ENCODE measurements at places on chromosomes 5 and 9.

DNA sequence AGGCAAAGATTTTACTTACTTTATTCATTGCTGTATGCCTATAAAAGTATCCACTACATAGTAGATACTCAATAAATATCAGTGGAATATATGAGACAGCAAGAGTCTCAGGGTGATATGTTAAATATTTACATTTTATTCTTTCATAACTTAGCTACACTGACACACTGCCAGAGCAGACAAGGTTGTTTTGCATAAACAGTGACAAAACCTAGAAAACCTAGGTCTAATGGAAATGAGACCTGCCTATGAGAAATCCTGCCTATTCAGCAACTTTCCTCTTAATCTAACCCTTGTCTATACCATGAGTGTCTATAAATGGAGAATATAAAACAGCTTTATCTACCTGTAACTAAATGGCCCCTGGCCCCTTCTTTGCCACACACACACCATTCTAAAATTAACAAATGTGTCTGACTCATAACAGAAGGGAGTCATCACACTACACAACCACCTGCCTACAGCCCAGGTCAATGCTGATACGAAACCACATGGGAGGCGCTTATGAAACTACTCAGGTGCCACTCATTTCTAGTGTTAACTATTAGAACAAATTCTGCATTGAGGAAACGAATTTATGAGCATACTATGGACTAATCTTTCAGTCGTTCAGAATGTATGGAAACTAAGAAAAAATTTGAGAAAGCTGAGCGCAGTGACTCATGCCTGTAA, 60.3 kb downstream of the UBAP2 start:
- DNase-seq, result no peak

- no peak for DNase-seq
Observed at GRCh38 chr9:68998385-68998784, 15.5 kb downstream of the PRKACG start.

DNA sequence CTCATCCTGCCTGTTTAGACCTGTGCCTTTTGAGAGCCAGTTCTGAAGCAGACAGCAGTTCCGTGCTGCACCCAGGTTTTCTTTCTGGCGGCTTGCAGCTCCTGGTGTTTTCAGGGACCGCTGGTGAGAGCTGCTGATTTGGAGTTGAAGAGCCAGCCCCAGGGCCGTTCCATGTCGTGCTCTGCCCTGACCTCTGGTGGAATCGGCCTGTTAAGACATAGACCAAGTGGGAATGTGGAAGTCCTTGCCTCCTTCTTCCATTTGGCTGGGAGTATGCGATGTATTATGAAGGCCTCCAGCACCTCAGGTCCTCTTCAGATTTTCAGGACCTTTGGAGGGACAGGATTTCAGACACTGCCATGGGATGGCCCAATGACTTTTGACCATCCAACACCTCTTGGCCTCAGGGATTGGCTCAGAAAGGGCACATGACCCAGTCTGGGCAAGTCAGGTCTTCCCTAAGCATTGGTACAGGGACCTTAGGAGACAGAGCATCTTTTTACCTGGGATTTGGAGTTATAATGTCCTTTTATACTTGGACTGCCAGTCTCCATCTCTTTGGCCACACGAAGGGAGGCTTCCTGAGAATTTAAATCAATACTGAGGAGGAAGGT, 136.1 kb upstream of the CLINT1 start:
- peak; percentile 69 for DNase-seq

- DNase-seq, result no peak
Observed at GRCh38 chr5:165607026-165607425, 2101.6 kb downstream of the MAT2B start.

DNA sequence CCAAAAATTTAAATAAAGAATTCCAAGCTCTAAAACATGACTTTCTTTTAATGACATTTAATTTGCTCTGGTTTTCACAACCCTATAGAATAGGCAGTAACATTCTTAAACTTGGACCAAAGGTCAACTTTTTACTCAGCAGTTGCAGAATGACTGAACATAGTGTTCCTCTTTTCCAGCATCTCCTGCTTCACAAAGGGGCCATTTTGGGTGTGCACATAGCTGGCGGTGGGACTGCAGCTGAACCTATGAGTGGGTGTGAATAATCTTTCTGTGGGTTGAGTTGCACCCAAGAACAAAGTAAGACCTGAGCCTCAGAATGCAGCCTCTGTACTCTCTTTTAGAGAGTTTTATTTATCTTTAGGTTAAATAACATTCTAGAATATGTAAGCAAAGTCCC, 96.9 kb upstream of the HAPLN1 start:
- DNase-seq, result no peak

DNA sequence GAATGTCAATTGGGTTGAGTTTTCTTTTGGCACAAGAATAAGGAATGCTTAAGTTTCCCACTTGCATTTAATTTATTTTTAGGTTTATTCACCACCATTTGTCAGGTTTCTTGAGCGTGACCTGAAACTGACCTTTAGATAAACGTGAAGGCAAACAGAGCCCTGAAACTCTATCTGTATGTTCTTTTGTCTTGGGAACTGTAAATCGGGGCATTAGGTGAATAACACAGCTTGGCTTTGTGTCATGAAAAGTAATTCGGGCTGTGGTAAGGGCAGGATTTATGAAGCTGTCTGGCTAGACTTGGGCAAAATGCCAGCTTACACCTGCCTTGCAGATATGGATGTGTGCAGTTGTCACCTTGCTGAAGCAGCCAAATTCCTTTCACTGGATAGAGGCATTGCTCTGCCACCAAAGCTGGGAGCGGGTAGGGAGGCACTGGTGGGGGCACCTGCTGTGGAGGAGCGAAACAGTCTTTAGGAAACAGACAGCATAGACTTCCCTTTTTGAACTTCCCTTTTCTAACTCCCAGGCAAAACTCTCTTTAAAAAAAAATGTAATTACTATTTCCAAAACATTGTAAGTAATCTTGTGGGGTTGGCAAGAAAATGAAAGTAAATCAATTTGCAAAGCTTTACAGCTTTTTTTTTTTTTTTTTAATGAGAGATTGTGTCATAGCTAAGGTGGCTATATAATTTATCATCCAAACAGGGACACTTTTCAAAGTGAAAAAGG, 545.2 kb downstream of the CSNK1G3 start:
- peak; percentile 45 for DNase-seq

DNA sequence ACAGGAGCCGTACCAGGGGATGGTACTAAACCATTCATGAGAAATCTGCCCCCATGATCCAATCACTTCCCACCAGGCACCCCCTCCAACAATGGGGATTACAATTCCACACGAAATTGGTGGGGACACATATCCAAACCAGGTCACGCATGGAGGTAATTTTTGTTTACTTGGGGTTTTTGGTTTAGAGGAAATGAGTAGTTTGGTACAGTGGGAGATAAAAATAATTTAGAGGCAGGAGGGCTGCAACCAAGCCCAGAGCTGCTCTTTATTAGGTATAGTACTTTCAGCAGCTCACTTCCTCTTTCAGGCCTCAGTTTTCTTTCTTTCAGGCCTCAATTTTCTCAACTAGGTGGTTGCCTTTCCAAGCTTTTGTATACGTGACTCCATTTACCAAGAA, 23.2 kb downstream of the PRUNE2 start:
- no peak for DNase-seq

DNA sequence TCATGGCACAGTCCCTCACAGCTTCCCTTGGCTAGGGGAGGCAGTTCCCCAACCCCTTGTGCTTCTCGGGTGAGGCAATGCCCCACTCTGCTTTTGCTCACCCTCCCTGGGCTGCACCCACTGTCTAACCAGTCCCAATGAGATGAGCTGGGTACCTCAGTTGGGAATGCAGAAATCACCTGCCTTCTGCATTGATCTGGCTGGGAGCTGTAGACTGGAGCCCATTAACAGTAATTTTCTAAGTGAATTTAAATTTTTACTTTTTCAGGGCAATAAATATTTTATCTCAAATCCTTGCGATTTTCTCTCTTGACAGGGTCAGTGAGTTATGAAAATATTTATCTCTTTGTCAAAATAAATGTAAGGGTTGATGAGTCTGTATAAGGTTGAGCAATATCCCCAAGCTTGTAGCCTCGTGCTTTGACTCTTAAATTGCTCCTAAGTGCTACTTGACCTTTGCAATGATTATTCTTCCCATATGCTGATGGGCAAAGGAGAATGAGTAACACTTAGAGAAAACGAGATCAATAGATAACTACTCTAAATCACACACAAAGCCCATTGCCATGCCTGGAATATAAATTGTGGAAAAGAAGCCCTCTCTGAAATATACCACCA, 82.1 kb upstream of the MOCS2 start:
- no peak for DNase-seq

DNA sequence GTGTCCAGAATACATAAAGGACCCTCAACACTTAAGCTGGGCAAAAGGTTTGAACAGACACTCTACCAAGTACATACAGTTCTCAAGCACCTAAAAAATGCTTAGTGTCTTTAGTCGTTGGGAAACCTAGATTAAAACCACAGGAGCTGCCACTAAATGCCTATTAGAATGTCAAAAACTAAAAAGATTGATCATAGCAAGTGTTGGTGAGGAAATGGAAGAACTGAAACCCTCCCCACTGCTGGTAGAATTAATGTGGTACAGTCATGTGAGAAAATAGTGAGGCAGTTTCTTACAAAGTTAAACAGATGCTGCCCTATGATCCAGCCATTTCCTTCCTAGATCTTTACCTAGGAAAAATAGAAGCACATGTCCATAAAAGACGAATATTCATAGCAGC, 40.6 kb downstream of the SFXN1 start:
- no peak for DNase-seq

DNA sequence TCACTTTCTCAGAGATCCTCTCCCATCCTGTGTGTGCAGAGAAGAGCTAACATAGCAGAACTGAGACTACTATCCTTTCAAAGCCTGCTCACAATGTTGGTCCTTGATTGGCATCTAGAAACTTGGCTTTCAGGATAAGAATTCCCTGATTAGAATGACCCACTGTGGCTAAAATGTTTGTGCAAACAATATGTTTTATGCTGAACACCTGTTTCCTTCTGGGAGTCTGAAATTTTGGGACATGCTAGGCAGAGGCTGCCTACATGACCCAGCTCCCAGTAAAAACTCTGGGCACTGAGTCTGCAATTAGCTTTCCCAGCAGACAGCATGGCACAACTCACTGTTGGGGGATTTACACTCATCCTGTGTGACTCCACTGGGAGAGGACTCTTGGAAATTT, 78.9 kb downstream of the CFAP95 start:
- DNase-seq, result no peak

DNA sequence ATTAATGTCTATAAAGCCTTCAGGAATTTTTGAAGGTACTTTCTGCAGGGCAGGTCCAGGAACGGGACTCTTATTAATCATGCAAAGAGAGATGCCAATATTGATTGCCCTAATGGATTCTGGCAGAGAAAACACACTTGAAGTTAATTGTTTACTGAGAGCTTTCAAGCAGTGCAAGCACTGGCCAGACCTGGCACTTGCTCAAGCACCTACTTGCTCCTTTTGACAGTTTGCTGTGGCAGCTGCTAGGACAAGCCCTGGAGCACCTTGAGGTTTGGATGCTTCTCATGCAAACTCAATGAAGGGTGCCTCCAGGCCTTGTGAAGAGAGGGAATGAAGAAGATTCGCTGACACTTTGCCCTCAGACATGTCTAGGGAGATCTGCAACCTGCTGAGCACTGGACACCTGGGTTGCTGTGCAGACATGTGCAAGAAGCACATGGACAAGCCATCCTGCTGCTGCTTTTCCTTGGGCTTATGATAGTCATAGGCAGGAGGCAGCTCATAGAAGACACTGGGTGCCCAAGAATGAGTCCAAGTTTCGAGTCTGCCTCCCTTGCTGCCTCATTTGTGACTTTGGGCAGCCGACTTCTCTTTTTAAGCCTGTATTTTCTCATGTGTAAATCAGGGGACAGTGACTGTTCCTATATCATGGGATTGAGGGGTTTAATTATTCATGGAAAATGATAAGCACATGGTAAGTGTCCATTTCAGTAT, 88.8 kb upstream of the EQTN start:
- DNase-seq, result peak; percentile 57

GRCh38 chr9:123772967-123773366, 157.0 kb downstream of the DENND1A start:
- DNase-seq, result no peak

Measured in lower lobe of right lung (tissue), 2 donors.